ENCODE measurements at places on chromosomes 12 and 14.

DNA sequence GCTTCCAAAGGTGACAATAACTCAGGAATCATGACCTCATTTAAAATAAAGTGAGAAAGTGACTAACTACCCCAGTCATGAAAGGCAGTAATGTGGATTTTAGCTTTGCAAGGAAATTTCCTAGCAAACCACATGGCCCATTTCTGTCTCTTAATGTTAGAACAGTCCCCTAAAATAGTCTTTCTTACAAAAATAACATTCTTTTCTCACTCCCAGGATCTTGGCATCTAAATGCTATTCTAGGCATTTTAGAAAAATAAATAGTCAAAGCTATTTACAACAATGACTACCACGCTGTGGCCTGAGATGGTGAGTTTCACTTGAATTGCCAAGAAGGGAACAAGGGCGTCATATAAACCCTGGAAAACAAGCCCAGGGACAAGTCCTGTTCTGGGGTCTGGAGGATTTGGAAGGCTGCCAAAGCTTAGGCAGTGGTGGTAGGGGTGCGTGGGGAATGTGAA is 101.2 kb upstream of the CCDC175 start:
- DNase-seq: no peak

DNA sequence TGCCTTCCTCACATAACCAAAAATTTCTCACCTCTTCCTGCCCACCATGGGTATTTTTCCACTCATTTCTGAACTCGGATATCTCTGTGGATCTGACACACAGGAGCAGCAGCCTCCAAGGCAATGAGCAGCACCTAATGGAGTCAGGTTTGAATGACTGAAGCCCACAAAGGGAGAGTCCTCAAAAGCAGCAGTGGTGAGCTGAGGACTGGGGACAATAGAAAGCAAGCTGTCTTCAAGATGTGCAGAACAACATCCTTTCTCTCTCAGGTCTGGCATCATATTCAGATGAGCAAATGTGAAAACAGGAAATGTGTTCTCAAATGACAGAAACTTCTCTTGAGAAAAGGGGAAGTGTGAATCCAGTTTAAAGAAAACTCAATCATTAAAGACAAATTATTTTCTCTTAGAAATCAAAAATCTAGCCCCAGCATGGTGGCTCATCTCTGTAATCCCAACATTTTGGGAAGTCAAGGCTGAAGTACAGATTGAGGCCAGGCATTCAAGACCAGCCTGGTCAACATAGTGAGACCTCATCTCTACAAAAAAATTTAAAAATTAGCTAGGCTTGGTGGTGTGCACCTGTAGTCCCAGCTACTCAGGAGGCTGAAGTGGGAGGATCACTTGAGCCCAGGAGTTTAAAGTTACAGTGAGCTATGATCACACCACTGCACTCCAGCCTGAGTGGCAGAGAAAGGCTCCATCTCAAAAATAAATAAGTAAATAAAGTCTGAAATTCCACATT is 54.2 kb downstream of the C12orf42 start:
- no peak for DNase-seq

DNA sequence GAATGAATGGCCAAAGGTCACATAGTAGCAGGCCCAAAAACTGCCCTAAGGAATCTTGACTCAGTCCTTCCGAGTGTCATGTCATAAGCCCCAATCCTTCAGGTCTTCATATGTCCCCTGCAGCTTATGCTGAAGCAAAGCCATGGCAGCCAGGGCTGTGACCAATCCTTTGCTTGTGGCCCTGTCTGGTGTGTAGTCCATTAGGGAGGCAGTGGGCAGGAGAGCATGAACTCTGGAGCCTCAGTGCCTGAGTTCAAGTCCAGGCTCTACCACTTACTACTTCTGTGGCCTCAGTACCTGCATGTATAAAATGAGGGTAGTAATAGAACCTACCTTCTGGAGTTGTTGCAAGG is 20.3 kb downstream of the PLEKHG3 start:
- DNase-seq: no peak

- no peak for DNase-seq
Measured at GRCh38 chr14:36513451-36514277, 6.4 kb downstream of the NKX2-1 start.

- no peak for DNase-seq
Measured at GRCh38 chr12:16300736-16301135, 23.3 kb upstream of the SLC15A5 start.

- peak; percentile 31 for DNase-seq
Measured at GRCh38 chr12:25155022-25155576, 39.9 kb downstream of the DNAI7 start.

- DNase-seq: peak; percentile 37
Measured at GRCh38 chr12:9751204-9752144, 9.2 kb downstream of the CD69 start.

- DNase-seq: no peak
Measured at GRCh38 chr12:47383942-47384341, 304.2 kb upstream of the AMIGO2 start.

DNA sequence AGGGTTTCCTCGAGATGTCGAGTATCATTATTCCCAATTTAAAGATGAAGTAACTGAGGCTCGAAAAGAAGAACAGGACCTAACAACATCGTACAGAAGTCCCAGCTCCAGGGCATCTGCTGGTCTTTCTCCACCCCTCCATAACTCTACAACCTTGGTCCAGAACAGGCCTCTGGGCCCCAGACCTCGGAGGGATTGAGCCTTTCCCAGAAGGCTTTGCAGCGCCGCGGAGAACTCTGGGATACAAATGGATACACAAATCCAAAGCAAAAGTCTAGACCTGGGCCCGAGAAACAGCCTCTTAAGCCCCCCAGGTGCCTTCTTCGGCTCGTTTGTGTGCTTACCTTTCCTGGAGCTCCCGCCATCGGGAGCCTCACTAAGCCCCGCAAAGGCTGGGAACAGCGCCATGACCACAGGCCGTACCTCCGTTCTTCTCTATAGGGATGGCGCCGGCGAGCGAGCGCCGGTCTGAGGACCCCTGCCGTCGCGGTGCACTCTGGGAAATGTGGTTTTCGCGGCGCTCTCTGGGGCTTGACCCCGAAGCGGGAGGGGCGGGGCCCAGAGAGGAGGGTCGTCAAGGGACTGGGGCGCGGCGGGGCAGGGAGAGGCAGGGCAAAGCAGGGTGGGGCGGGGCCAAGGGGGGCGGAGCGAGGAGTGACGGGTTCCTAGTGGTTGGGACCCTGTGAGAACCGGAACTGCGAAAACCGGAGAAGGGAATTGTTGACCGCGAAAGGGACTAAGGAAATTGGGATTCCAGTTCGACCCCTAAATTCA is at the start of gene NRDE2:
TSS of gene NRDE2 (minus strand) at position 445 of the 774 bp plus-strand sequence. CDS start at position 408, 37 bp downstream.
- peak; percentile 92 for DNase-seq

DNA sequence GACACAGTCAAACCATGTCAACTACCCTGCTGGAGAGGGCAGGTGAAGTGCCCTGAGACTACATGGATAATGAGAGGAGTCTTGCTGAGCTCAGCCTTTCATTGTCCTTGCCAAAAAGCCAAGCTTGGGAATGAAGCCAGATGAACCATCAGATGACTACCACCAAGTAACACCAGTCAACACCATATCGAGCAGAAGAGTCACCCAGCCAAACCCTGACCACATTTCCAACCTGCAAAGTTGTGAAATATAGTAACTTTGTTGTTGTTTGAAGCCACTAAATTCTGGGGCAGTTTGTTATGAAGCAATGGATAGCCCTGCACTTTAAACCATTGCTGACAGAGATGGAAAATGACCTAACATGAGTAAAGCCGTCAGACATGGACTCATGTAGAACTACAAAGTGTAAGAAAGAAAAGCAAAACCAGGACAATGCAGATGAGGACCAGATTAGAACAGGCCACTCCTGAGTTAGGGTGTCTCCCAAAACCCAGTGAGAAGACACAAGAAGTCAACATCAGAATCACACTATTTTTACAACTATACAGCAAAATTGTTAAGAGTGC is 12.5 kb upstream of the CRADD start:
- no peak for DNase-seq

DNA sequence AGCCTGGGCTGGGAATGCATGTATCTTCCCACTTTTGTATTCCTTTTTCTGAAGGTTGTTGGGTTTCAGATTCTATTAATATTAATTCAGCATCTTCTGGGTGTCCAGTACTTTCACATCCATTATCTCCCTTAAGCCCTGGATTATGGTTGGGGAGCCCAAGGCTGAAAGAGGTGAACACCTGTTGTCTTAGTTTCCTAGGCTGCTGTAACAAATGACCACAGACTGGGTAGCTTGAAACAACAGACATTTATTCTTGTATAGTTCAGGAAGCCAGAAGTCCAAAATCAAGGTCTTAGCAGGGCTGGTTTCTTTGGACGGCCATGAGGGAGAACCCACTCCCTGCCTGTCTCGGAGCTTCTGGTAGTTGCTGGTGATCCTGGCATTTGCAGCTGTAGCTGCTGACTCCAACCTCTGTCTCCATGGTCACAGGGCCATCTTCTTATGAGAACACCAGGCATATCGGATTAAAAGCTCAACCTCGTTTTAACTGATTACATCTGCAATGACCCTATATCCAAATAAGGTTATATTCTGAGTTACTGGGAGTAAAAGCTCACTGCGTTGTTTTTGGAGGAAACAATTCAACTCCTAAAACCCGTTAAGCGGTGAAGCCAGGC is 68.2 kb upstream of the CLMN start:
- peak; percentile 76 for DNase-seq

DNA sequence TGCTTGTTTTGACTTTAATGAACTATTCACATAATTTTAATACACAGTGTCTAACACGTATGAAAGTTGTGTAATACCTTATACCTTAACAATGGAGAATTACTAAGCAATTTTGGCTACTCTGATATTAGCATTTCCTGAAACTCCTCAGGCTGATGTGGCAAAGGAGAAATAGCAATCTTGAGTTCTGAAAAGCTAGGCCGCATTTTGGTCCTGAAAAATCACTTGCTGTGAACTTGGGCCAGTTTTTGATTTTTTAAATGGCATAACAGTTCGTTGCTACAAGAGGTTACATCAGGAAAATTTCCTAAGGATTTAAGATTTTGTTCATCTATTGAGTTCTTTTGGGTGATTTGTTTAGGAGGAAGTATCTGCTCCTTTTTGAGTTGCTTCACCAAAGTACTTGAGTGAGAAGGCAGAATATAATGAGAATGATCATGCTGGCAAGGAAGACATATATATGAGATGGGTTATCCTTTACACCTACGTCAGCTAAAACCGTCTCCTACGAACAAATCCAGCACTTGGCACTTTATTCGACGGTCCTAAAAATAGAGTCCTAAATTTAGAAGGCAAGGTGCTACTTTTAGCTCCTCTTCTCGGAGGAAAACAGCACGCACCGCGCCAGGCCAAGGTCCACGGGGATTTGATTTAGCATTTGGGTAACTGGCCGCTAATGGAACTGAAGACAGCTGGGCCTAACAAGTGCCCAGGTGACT is 32.2 kb downstream of the MIA2 start:
- DNase-seq: no peak

GRCh38 chr12:24997970-24998582 is 49.2 kb upstream of the BCAT1 start:
- no peak for DNase-seq

DNA sequence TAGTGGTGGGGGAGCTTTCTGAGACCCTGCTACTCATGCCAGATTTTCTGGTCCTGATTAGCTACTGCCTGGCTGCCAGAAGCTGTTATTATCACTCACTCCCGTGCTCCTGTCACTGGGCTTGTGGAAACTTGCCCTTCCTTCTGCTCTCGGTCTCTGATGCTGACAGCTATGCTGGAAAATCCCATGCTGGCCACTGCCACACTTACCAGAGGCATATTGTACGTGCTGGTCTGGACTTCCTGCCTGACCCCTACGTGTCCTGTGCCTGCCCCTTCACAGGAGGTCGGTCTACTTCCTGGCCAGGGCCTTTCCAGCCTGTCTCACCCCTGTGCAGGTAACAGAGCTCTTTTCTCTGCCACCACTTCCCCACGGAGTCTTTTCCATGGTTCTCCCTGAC is 149.4 kb upstream of the PLEKHG7 start:
- DNase-seq: no peak

GRCh38 chr12:68894276-68894855 is 38.6 kb downstream of the CPM start:
- DNase-seq: no peak

GRCh38 chr14:93007225-93007997 is 84.5 kb downstream of the CHGA start:
- DNase-seq: no peak

DNA sequence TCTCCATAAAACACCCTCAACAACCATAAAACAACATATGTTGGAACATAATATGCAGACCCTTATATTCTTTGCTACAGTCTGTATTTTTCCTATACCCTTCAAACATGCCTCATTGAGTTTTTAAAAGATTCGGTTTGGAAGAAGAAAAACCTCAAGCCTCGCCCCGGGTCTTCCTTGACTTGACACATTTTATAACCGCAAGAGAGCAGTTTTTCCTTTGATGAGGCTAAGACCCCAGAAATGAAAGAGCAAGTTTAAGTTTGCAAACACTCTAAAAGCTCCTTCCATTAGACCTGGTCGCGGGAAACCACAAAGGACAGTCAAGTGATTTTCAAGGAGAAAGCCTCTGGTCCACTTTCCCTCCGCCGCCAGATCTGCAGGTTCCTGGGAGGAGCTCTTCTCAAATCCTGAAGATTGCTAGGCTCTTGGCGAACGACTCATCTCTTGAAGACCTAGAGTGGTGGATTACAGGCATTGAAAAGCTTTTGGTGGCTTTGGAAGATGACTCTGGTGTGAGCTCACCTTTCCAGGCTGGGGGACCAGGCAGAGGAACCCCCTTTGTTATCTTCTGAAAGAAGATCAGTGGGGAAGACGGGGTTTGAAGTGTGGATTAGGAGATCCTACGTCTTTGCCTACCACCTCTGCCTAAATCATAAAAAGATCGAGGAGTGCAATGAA is at the start of gene ASCL4:
TSS of gene ASCL4 (plus strand) at position 356 of the 681 bp plus-strand sequence. CDS start 515 bp downstream, outside the sequence.
- DNase-seq: no peak

DNA sequence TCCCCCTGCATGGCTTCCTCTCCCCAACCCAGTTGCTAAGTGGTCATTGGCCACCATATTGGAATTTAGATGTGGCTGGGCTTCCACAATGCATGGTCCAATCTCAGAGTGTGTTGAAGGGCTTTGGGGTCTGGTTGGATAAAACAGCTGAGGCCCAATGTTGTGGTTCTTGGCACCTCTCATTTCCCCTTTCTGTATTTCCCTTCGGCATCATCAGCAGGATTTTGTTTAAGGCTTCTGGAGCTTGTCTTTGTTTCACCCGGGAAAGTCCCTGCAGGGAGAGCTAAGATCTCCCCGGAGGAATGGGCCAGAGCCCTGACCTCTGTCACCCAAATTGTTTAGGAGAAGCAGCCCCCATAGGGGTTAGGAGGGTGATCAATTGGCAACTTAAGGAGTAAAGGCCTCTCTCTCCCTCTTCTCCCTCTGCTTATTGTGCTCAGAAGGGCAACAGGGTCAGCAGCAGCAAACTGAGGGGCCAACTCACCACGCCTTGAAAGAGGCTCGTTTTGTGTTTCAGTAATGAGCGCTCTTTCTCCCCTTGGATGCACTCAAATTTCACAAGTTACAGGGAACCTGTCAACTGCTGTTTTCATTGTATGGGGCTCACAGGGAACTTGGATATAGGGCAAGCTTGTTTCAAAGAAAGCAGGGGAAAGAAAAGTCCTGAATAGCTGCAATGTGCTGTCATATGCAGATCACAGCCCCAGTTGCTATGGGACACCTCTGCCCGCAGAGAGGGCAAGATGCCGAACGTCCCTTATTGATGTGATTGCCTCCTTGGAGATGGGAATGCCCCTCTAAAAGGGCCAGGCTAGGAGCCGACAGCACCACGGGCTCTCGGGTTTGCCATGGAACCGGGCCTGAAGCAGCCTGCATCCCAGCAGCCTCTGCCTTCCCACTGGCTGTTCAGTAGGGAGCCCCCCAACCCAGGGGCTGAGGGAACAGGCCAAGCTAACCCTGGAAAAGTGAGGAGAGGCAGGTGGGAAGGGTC is 223.7 kb downstream of the ZFP36L1 start:
- DNase-seq: no peak

- DNase-seq: no peak
Measured at GRCh38 chr12:128607641-128608040, 216.1 kb downstream of the SLC15A4 start.

GRCh38 chr14:54567224-54567638 is 303 bp downstream of the SAMD4A start:
- peak; percentile 18 for DNase-seq

Data from SK-N-DZ (cell line).